ENCODE measurements at places on chromosomes 11 and 22.
A peak's percentile ranks its signal among the peaks of the same experiment; 100 is the strongest.

- no peak for DNase-seq
Measured at GRCh38 chr11:45155627-45156180, 9.3 kb downstream of the PRDM11 start.

DNA sequence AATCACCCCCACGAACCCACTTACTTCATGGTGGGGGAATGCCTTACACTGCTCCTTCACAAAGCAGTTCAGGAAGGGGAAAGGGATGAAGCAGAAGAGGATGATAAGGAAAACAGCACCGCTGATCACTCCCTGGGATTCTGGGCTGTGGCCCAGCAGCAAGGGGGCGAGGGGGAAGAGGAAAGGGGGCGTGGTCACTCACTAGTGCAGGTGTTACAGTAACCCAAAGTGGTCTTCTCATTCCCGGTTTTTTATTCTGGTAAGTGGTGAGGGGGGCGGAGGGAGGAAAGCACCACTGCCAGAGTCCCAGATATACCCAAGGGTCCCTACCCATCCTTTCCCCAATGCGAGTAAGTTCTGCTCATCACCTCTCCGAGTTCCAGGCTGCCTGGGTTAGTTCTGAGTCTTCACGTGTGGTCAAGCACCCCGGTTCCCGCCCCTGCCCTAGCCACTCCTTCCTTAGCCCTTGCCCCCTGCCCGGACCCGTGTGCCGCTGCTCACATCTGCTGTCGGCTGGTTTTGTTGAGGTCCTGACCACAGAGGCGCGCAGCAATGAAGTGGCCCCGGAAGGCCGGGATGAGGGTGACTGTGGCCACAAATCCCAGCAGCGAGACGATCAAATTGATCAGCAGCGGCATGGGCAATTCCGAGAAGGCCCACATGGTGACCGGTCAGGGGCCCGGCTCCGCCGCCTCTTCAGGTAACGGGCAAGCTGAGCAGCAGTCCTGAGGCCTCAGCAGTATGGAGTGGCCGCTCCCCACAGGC, 477 bp downstream of the DPAGT1 start:
- DNase-seq: no peak

DNA sequence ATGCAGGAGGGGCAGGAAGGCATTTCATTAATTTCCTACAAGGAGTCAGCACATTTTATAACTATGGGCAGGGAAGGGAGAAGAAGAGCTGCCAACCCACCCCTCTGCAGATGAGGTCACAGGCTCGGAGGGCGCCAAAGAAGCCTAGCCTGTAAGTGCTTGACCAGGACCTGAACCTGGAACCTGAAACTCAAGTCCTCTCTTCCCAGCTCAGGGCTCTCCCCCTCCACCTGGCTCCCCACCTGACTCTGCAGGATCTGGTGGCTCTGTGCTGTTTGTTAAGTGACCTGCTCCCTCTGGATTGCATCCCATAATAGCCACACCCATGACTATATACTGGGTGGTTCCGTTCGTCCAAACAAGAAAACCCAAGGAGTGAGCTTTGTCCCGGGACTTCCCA, 27.3 kb downstream of the SCGB1A1 start:
- no peak for DNase-seq

- DNase-seq: no peak
Measured at GRCh38 chr11:110327508-110327907, 31.1 kb upstream of the RDX start.

DNA sequence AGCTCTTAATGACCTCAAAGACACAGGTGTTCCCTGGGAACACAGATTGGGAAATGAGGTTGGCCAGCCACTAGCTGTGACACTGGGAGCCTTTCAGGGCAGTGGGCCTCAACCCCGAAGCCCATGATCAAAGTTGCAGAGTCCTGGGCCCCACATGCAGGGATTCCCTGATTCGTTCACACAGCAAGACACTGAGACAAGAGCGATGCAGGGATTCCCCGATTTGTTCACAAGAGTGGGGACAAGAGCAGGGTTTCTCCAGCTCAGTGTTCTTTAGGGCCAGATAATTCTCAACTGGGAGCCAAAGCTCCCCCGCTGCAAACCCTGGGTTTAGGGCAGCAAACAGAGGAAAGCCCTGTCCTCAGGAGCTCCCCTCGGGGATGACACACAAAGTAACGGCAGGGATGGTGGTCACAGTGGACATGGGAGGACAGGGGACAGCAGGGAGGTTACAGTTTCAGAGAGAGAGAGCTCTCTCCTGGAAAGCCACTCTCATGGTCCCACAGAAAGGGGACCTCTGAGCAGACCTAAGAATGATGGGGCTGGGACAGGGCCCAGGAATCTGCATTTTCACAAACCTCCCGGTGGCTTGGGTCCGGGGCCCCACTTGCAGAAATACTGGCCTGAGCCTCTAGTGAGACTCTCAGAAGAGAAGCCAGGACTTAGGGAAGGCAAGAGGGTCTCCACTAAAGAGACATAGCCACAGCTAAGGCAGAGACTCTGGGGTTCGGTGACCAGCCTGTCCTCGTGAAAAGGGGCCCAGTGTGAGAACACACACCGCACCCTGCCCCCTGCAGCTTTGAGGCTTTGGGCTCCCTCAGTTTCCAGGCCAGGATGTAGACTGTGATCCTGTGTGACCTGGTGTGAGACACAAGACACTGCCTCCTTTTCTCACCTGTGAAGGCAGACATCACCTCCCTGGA, 7.4 kb upstream of the GNAZ start:
- DNase-seq: peak; percentile 3

- DNase-seq: no peak
Measured at GRCh38 chr11:21771097-21771496, 421.8 kb upstream of the ANO5 start.

GRCh38 chr11:3604167-3604566, 37.6 kb downstream of the ART5 start:
- no peak for DNase-seq

DNA sequence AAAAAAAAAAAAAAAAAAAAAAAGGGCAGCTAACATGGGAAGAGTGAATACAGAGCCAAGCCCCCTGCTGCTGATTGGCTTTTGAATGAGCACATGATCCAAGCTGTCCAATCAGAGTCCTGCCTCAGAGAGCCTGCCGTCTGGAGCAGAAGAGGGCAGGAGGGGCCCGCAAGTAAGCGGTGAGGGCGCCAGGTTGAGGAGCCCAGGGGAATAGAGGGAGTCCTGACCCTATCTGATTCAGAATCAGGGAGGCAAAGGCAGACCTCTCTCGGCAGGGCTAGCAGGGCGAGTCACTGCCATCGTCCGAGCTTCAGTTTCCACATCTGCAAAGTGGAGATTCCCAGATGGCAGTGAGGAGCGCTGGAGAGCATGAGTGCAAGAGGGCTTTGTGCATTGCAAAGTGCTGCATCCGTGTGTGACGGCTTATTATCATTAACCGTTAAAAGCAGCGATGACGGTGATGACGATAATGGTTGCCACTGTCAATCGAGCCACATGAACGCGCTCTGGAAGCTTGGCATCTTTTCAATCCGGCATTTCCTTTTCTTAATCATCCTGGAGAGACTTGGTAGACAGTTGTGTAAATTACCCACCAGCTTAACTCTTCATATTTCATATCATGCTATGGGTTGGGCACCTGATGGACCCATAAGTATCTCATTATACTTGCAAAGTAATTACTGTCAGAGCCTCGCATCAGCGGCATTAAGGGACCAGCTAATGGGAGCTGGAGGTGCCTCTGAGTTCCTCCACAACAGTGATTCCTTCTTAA, 68.6 kb upstream of the ATXN10 start:
- DNase-seq: no peak

DNA sequence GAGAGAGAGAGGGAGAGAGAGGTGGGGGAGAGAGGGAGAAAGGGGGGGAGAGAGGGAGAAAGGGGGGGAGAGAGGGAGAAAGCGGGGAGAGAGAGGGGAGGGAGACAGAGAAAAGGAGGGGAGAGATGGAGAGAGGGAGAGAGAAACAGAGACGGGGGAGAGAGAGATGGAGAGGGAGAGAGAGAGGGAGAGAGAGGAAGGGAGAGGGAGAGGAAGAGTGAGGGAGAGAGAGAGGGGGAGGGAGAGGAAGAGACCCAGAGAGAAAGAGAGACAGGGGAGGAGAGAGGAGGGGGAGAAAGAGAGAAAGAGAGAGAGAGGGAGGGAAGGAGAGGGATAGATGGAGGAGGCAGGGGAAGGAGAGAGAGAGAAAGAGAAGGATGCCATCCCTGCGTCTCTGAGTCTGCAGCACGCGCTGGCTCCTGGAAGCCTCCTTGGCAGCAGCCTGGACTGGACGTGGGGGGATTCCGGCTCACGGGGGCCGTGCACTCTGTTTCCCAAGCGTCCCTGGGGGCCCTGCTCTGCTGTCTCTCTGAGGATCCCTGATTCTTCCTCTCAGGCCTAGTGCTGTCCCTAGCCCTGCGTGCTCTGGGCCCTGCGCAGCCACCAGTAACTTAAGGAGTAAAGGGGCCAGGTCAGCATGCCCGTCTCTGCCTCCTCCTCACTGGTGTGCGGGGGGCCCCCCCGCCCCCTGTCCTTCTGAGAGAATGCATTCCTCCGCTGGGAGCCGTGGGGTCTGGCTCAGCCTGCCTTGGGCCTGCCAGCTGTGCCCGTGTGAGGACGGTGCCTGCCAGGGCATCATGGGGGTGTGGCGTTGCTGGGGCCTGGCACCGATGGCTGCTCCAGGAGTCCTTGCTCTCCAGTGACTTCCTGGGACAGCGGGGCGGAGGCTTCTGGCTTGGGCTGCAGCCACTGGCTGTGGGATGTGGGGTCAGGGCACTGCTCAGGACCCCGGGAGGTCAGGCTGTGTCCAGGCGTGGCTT, 429.5 kb downstream of the TBC1D22A start:
- no peak for DNase-seq

DNA sequence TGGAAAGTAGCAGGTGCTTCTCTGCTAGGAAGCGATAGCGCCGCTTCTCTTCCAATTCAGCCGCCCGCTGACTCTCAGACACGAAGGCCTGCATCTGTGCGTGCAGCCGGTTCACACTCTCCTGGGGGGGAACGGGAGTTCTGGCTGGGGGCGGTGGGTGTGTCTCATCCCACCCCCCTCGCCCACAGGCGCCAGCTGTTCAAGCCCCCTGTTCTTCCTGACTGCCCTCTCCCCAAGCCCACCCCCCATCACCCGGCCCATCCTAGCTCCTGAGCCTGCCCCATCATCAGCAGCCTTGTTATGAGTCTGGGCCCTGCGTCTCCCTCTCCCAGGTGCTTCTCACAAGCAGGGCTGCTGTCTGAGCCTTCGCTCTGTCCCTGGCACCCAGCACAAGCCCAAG, 13.1 kb upstream of the SLC16A8 start:
- no peak for DNase-seq

GRCh38 chr11:58924230-58924629, 15.1 kb upstream of the GLYATL1 start:
- DNase-seq: no peak

DNA sequence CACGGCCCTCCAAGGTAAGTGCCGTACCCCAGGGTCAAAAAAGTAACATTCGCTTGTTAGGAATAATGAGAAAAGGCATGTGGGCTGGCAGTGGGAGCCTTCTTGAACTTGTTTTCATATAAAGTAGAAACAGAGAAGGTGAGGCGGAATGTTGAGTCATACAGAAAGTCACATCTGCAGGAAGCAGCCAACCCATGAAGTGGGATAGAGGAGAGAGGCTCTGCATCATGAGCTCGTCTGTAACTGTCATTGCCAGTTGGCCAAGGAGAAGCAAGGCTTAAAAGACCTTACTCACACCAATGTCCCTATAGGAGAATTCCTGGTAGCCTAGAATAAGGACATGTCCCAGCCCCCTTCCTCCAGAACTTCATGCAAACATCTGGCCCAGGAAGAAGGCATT, 253.3 kb downstream of the BUD13 start:
- DNase-seq: no peak

GRCh38 chr22:42883121-42883520, 26.0 kb upstream of the ARFGAP3 start:
- no peak for DNase-seq

DNA sequence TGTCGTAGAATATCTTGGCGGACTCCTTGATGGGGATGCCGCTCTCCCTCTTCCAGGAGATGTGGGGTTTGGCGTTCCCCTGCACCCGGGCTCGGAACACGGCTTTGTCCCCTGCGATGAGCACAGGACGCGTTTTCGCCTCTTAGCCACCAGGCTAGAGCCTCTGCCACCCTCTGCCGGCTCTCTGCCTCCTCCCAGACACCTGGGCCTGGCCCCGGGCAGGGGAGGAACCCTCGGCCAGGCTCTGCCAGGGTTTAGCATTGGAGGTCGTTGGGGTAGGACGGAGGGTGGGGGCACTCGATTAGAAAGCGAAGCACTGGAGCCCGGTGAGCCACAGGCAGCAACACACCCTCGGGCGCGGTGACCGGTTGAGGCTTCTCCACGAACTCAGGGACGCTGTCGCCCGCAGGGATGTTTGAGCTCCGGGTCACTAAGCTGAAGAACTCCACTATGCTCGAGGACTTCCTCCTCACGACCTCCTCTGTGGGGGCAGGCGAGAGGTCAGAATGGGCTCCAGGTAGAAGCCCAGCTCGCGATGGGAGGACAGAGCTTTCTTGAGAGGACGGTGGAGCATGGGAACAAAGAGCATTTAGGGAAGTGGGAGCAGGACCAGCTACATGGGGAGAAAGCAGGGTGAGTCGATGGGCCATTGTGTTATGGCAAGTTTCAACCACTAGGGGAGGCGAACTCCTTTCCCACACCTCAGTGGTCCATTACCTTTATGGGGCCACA, 4.3 kb downstream of the IGSF22 start:
- DNase-seq: no peak

DNA sequence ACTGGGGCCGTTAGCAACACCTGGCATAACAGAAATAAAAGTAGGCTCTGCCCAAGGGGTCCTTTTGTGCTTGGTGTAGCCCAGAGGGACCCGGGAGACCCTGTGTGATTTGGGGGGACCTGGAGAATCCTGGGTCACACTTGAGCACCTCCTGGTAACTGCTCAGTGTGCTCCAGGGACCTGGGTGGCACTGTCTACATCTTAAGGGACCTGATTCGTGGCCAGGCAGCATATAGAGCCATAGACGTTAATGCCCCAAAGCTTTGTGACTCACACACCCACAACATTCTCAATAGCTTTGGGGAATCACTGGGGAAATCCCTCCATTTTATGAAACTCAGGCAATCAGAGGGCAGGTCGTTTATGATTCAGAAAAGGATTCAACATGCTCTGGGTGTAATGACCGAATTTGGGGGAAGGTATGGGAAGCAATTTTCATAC, 3.6 kb upstream of the IGF2 start:
- DNase-seq: no peak

DNA sequence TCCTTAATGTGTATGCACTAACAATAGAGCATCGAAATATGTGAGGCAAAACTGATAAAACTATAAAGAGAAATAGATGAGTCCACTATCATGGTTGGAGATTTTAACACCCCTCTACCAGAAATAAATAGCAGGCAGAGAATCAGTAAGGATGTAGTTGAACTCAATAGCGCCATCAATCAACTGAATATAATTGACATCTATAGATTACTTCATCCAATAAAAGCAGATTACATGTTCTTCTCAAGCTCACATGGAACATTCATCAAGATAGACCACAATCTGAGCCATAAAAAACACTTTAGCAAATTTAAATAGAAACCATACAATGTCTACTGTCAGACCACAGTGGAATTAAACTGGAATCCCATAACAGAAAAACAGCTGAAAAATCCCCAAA, 46.9 kb upstream of the NUP160 start:
- DNase-seq: no peak
